ENCODE measurements at places on chromosomes 2 and 18.

DNA sequence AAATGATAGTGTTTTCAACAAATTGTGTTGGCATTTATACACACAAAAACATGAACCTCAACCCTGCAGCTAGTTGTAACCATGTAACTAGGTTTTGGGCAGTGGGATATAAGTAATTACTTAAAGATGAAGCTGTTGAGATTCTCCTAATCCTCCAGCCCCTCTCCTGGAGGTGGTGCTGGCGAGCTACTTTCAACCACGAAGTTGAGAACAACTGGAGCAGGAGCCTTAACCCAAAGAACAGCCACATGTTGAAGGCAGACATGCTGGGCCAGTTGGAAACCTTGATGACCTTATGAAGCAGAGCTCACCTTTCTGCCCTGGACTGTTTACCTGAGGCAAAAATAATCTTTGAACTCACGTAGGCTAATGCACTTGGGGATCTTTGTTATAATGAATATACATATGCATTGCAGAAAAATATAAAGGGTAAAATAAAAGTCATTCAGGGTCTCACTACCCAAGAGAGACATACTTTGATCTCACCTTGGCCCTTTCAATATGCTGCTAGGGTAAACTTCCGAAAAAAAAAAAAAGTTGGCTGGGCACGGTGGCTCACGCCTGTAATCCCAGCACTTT, 89.6 kb upstream of the NPAS2 start:
- peak; percentile 76 for DNase-seq

GRCh38 chr2:161578998-161579397, 45.2 kb upstream of the SLC4A10 start:
- no peak for DNase-seq

GRCh38 chr2:159804941-159805340, 6.9 kb upstream of the CD302 start:
- DNase-seq, result no peak

DNA sequence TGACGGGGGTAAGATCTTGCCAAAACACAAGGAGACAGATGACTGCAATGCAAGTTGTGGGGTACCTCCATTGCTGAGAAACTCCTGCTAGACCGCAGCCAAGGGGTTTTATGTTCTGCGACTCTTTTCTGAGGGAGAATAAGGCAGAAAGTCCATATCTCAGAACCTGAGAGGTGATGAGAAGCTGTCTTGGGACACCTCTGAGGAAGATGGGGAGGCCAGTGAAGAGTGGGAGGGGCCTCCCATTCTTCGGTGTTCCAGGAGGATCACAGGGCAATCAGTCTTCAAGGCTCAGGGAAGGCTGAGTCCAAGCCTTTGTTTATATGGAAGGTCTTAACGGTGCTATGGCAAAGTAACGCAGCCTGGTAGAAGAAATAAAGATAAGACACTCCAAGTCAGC, 18.0 kb downstream of the CYP27A1 start:
- DNase-seq, result no peak

GRCh38 chr2:230130668-230131364, 62.1 kb upstream of the SLC16A14 start:
- DNase-seq, result peak; percentile 56
